NAMALWA (cell line): ENCODE measurements at places on chromosomes 5 and 9.

DNA sequence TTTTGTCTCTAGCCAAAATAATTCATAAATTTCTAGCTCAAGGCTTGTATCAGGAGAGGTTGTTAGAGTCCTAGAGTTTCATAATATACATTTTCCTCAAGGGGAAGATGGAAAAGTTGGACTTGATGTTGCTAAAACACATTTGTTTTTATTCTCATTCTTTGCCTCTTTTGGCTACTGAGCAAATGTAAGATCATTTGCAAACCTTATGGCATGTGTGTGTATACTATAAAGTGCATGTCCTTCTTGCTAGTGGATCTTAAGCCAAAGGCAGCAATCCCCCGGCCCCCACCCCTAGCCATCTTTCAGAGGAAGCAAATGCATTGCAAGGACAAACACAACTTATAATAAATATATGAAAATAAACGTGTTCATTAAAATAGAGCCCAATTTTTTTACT is 43.0 kb downstream of the ADAMTSL1 start:
- no peak for DNase-seq

DNA sequence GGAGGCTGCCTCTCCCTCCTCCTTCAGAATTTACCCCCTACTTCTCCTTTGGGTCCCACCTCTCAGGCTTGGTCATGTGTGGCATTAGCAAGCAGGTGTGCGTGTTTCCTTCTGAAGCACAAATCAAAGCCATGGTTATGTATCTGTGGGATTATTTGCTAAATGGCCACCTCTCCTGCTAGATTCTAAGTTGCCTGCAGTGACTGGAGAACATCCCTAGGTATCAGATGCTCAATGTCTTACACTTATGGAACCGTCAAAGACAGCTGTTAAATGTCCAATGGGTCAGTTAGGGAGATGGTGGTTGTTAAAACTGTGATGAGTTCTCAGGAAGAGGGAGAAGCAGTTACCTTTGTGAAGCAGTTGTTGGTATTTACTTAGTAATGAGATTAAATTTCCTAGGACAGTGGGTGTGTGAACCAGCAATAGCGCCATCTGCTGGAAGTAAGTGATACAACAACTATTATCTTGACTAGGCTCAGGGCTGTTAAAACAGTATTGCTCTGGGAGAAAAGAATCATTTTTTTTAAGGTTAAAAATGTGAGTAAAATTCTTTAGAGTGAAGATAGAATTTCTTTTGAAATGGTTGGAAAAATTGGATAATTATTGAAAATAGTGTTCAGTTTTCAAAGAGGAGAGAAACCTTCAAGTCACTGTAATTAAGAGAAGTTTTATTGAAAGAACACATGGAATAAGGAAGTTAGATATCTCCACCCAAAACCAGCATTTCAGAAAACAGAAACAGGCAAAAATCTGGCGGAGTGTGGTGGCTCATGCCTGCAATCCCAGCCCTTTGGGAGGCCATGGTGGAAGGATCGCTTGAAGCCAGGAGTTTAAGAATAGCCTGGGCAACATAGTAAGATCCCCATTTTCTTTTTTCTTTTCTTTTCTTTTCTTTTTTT is 71.3 kb downstream of the TMC1 start:
- DNase-seq, result peak; percentile 64

DNA sequence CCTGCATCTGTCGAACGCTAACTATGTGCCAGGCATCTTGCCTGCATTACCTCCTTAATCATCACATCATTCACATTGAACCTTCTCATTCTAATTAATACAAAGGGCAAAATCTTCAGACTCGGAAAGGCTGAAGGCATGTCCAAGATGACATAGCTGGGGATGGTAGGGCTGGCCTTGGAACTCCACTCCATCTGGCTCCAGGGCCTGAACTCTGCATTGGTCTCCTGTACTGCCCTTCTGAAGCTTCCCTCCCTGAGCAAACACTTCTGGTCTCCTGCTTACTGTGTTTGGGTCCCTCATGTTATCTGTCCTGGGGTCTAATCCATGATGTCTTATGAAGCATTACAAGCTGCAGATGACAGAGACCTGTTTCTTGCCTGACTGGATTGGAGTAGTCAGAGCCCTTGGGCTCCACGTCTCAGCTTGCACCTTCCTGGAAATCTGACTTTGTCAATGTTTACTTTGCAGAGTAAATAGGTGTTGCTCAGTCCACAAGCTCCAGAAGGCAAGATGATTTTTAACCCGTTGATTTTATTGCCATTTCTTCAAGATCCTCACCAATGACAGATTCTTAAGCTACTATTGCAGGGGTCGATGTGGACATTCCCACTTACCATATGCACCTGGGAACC is 106.1 kb downstream of the GALNT10 start:
- DNase-seq, result no peak

DNA sequence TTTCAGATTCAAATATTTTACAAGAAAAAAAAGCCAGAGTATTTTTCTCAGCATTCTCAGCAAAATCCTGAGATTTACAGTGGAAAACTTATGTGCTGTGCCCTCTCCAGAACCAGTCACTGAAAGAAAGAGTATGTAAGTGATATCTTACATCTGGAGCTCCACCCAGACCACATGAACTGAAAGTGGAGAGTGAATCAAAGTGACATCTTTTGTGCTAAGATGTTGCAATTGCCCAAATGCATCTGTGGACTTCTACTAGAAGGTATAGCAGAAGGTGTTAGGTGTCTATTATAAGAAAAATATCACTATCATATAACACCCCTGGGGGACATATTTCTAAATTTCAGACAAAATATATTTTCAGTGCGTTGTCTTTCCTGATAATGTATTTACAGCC is 49.0 kb upstream of the RIC1 start:
- DNase-seq, result no peak
